ENCODE measurements at places on chromosomes 3 and 15.

- no peak for DNase-seq
Measured at GRCh38 chr3:174197416-174197815, 661.7 kb upstream of the NAALADL2 start.

DNA sequence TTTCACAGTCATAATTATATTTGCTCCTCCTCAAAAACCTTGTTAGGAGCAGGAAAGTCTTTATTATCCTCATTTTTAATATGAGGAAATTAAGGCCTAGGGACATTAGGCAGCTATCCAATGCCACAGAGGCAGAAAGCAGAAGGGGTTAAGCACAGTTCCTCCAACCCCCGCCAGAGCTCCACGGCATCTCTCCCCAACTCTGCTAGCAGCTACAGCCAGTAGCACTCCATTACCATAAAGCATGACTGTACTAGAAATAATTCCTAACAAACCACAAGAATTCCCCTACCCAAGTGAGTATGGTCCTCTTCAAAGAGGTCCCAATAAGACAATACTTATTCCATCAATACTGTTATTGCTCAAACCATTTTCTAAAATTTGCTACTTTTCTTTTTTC lies 9.8 kb downstream of the HEG1 start:
- DNase-seq: no peak

DNA sequence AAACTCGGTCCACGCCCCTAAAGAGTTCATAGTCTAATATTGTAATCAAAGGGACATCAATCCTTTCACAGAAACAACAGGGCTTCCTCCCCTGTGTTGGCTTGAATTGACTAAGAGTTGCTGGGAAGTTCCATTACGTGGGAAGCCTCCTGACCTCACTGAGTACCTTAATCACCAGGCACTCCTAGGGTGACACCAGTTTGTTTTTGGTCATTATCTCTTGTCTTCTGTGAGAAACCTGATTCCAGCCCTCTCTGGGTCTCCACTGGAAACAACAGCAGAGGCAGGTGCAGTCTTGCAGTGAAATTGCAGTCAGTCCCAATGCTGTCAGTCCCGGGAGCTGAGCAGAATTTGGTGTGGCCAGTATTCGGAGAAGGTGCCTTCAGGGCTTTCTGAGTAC lies 55.4 kb downstream of the BOC start:
- no peak for DNase-seq

GRCh38 chr15:97903971-97904572 lies 56.4 kb upstream of the ARRDC4 start:
- no peak for DNase-seq

DNA sequence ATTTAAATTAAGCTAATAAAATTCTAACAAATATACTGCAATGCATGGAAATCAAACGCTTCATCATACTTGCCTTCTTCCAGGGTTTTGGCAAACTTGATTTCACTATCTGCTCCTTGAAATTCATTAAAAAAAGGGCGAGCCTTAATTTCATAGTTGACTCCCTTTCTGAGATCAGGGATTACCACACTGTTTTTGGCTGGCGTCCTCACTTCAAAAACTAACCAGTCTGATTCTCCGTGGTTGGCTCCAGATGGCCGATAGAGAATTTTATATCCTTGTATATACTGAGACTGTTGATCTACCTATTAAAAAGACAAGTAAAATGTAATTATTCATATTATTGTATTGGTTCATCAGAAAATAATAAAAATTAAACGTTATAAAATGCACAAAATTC lies 1106.8 kb downstream of the ROBO1 start:
- no peak for DNase-seq

GRCh38 chr15:38733331-38733730 lies 168.7 kb upstream of the RASGRP1 start:
- no peak for DNase-seq

Data from stimulated activated CD8-positive, alpha-beta memory T cell treated with anti-CD3 and anti-CD28 coated beads, Interleukin-12 subunit alpha, Interleukin-12 subunit beta, amount 100 ng/mL, for 4 hours (primary cell).